ENCODE measurements at places on chromosomes 2 and 18.

DNA sequence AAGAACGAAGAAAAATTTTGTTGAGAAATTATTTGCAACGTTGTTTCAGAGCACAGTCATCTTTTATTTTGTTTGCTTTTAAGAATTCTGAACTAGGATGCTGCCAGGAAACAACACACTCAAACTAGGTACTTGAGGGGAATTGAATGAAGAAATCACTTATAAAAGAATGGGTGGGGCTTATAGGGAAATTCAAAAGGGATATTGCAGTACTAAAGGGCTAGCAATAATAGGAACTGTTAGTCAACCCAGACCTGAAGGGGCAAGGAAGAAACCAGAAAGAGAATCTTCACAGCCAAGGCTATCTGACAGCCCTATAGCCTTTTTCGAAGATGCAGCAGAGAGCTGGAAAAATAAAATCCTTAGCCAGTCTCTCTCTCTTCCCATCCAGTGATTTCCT, 179.3 kb downstream of the RPRM start:
- DNase-seq, result no peak

DNA sequence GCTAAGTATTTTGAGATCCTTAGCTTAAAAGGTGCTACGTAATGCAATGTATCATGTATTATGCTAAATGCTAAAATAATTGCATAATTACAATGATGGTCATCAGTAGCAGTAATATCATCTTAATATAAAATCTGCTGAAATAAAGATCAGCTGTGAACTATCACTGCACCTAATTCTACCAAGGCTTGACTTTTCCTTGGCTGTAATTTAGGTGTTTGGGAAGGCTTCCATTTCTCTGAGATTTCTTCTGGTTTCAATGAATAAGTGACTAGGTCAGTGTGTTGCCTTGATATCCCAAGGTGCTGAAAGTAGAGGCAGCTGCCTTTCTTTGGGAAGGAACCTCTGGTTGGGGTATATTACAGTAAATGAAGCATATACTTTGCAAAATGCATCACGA, 376.1 kb downstream of the STK39 start:
- no peak for DNase-seq

- DNase-seq, result no peak
Observed at GRCh38 chr2:120465012-120465700, 119.2 kb downstream of the INHBB start.

- DNase-seq, result no peak
Observed at GRCh38 chr2:98448441-98449145, 3.9 kb downstream of the INPP4A start.

GRCh38 chr2:222707689-222708273, 36.3 kb downstream of the MOGAT1 start:
- DNase-seq, result peak; percentile 72
